ENCODE measurements at places on chromosomes 2 and 18. TPM values are rescaled to one million over a fixed set of nuclear protein-coding genes. Genes with fewer than 3 reads are reported as not detected.

The CYRIA gene
- 9.2 TPM for total RNA-seq

GRCh38 chr18:75871596-75871995 is 444.1 kb upstream of the SMIM21 start:
- no peak for DNase-seq
- no peaks in the 10 kb centered on the region for H3K4me1 ChIP-seq
- no peaks in the 10 kb centered on the region for H3K27me3 ChIP-seq
- H3K27ac ChIP-seq: no peak overlapping the region

DNA sequence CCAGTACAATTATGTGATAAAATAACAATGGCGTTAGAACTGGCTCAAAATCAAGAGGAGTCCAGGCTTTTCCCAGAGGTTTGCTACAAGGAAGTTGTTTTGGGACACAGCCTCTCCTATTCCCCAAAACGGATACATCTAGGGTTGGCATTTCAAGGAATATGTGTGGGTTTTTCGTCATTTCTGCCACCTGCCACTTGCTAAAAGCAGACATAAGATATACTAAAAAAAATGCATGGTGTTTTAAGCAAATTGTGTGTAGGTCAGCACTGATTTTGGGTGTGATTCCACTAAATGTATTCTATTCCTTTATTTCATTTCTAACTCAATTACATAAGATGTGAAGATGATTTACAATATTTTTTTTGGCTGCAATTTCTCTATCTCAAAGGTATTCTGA is 36.4 kb upstream of the GCG start:
- DNase-seq: no peak
- H3K27ac ChIP-seq: no peak overlapping the region
- no peaks in the 10 kb centered on the region for H3K36me3 ChIP-seq
- no peaks in the 10 kb centered on the region for H3K27me3 ChIP-seq
- no peak overlapping the region for H3K4me3 ChIP-seq

The GPAT2 gene
- not detected for total RNA-seq

DNA sequence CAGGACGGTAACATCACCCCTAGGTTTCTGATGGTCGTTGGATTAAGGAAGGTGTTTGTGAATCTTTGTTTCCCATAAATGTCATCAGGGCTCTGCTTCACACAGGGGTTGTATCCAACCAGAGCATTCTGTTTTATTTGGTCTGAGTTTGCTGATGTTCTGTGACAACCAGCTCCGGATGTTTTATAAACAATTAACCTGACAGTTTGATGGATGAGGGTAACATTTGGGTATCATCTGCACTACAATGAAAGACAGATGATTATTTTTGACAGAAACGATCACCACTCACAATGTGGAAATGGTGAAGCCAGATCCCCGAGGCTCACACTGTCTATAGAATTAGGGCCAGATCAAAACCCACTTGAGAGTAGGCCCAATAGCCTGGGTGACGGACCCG is 107.1 kb downstream of the CDC42EP3 start:
- no peak for DNase-seq
- no peaks in the 10 kb centered on the region for H3K27me3 ChIP-seq
- no peak overlapping the region for H3K4me3 ChIP-seq
- H3K4me1 ChIP-seq: peaks cover 28% of the 10 kb centered on the region
- no peaks in the 10 kb centered on the region for H3K36me3 ChIP-seq
- H3K27ac ChIP-seq: no peak overlapping the region
